ENCODE measurements at places on chromosomes 6 and 20.

GRCh38 chr6:163449076-163449475 is 34.6 kb downstream of the QKI start:
- DNase-seq = no peak

DNA sequence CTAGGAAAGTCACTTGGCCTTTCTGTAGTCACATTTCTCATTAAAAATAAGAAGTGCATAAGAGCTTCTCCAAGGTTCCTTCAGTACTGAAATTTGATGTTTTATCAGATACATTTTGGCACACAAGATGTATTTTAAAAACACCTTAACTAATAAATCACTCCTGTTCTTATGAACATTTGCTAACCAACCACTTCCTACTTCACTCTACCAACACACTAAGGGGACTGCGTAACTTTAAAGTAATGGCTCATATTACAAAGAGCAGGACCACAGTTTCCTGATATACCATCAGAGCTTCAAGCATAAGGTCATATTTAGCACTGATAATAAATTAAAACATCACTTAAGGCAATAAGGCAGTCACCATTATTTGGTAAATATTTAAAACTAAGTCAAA is 104.4 kb downstream of the RALGAPA2 start:
- no peak for DNase-seq

- no peak for DNase-seq
Observed at GRCh38 chr6:33117811-33118277, 42.1 kb downstream of the HLA-DPB1 start.

GRCh38 chr6:22363166-22363713 is 66.4 kb upstream of the PRL start:
- no peak for DNase-seq

- no peak for DNase-seq
Observed at GRCh38 chr20:50824137-50824536, 29.3 kb downstream of the BCAS4 start.

DNA sequence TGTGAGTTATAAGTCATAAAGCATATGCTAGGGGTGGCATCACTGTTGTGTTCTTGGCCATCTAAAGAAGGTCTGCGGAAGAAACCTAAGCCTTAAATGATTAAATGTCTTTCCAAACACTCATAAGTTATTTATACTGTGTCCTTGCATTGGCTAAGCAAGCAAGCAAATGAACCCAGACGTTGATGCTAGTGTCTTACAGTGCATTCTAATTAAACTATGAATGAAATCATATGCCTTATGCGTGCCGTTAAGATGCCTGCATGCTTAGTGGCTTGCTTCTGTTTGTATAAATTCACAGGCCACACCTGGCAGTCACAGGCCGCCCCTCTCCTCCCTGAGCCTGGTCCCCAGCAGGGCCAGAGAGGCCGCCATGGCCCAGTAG is 49.9 kb downstream of the RIN2 start:
- no peak for DNase-seq

- no peak for DNase-seq
Observed at GRCh38 chr20:62310757-62311121, 7.9 kb downstream of the ADRM1 start.

DNA sequence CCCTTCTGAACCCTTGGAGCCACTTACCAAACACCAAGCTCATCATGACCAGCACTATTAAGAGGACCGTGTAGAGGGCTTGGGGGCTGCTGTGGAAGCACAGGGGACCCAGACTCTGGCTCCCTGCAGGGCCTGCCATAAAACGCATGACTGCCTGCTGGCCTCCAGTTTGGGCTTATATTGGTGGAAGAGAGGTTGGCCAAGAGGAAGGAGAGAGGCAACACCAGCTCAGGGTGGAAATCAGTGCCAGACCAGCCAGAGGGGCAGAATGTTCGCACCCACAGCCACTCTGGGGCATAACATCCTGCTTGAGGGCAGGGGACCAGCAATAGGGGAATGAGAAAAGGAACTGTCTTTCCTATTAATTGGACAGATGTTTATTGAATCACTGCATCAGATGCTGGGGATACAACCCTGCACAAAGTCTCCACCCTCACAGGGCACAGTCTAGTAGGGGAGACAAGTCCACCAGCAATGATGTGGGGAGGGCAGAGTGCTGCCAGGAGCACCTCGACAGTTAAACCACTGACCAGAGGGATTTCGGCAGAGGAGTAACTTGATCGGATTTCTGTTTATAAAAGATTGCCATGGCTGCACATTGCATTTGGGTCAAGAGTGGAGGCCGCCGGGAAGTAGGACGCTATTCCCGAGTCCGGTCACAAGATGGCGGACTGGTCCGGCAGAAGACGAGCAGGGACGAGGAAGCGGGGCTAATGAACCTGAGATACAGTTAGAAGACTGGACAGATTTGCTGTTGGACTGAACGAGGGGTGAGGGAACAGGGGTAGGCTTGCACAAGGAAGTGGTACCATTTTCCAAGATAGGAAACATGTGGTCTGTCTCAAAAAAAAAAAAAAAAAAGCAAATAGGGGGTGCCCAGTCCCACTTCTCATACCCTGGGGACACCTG is at the start of gene LY6G5C:
LY6G5C (minus strand) TSS at position 842 of the 909 bp plus-strand sequence; CDS start at position 148, 694 bp downstream.
- DNase-seq = peak; percentile 80
